Hypothalamus (tissue), 51 donors: ENCODE measurements at places on chromosomes 7 and 10.

DNA sequence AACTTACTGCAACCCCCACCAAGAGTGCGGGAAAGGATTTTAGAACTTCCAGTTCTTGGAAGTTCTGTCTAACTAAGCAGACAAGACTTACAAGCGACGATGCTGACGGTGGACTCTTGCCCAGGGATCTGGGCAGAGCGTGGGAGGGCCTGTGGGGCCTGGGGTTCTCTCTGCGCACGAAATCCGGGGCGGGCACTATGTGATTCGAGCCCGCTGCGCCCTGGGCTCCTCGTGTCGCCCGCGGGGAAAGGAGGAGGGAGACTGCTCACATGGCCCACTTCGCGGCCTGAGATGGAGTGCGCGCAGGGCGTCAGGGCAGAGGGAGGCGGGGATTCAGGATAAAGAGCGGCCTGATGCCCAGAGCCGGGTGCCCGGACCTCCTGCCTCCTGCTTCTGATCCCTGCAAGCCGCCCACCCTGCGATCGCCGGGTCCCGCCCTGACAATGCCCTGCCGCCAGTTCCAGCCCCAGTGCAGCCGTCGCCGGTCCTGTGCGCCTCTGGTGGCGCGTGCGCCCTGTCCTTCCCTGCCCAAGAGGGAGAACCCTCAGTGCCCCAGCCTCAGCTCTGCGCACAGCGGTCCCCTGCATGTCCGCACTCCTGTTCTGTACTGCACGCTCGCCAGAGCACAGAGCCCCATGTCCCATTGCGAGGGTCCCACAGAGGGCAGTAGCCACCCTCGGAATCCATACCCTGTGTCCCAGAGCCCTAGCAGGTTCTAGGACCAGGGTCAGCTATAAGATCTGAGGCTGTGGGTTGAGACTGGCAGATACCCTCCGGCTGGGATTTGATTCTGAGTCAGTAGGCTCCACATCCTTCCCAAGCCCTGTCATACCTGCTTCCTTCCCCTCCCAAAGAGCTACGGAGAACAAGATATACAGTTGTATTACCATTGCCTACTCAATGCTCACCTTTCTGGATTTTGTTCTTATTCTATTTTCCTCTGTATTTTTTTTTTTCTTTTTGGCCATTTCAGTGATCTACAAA is 99.4 kb upstream of the TMEM106B start:
- DNase-seq, result peak; percentile 16

DNA sequence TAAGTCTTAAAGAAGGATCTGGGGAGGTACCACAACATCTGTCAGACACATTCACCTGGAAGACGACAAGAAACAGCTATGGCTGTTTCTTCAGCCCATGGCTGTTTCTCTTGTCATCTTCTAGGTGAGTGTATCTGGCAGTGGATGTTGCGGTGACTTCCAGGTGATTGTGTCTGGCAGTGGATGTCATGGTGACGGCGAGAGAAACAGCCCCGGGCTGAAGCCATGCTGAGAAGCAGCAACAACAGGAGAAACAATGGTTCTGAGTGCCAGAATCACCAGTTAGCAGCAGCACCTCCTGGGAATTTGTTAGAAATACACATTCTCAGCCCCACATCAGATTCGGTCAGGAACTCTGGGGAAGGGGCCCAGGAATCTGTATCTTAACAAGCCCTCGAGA is 68.6 kb upstream of the SYPL1 start:
- no peak for DNase-seq

- DNase-seq, result no peak
These were observed 13.2 kb downstream of the WAC start for GRCh38 chr10:28545967-28546644.

- DNase-seq, result no peak
These were observed 269.6 kb downstream of the ELFN1 start for GRCh38 chr7:1939434-1940401.

- DNase-seq, result no peak
These were observed 18.1 kb downstream of the MAD1L1 start for GRCh38 chr7:2214636-2215035.

DNA sequence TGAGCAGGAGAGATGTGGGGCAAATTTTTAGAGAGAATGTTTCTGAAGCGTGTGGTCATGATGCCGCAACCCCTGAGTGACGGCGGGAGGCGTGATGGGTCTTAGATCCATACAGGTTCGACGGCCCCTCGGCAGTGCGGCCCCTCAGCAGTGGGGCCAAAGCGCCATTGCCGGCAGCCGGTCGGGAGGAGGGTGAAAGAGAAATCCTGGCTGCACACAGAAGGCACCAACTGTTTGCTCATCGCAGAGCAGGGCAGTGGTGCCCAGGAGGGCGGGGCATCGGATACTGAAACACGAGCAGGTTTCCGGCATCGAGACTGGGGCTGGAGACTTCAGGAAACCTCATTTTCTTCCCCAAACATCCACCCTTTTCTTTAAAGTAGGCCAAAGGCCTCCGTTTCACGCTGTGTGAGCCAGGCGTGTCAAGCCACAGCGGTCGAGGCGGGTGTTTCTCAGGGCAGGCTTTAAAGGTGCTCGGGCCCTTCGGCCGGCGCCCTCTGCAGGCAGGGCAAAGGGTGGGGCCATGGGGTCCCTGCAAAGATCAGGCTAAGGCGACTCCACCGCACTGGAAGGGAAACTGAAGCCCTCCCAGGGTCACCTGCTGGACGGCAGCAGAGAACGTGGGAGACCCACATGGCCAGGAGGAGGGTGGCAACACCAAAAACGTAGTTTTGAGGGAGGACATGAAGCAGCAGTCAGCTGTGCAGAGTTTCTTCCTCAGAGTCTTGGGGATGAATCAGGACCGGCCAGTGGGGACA is 42.0 kb upstream of the PPP2R2D start:
- DNase-seq, result no peak

- DNase-seq, result no peak
These were observed 1.0 kb downstream of the CRTAC1 start for GRCh38 chr10:98029149-98030092.
